Esophagus squamous epithelium (tissue), 5 donors: ENCODE measurements at places on chromosomes 5 and 9.

- DNase-seq, result no peak
Observed at GRCh38 chr9:35906923-35907699, 1.1 kb downstream of the HRCT1 start.

DNA sequence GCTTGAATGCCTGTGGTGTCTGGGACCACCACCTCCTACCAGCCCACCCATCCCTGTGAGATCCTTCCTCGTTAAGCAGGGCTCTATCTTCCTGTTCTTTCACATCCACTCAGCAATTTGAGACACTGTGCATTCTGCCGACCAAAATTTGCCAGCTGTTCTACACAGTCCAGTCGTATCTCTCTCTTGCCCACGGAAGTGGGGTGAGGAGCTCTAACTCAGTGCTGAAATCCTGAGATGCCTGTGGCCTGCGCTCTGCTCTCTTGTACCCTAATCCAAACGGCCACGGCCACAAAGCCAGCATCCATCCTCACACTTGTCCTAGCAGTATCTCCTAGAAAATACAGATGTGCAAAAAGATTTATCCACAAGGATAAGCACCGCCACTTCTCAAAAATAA, 97.9 kb downstream of the MVB12B start:
- no peak for DNase-seq

- no peak for DNase-seq
Observed at GRCh38 chr5:80037366-80037765, 2.2 kb downstream of the THBS4 start.

GRCh38 chr9:131539223-131539923, 6.0 kb upstream of the PRRT1B start:
- no peak for DNase-seq

DNA sequence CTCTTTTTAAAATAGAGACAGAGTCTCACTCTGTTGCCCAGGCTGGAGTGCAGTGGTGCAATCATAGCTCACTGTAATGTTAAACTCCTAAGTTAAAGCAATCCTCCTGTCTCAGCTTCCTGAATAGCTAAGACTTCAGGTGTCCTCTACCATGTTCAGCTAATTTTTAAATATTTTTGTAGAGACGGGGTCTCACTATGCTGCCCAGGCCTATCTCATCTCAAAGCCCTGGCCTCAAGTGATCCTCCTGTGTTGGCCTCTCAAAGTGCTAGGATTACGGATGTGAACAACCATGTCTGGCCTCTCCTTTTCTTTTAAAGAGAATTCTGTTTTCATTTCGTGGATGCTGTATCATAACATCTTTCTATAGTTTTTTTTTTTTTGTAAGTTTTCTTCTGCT, 11.7 kb downstream of the STX17 start:
- no peak for DNase-seq

DNA sequence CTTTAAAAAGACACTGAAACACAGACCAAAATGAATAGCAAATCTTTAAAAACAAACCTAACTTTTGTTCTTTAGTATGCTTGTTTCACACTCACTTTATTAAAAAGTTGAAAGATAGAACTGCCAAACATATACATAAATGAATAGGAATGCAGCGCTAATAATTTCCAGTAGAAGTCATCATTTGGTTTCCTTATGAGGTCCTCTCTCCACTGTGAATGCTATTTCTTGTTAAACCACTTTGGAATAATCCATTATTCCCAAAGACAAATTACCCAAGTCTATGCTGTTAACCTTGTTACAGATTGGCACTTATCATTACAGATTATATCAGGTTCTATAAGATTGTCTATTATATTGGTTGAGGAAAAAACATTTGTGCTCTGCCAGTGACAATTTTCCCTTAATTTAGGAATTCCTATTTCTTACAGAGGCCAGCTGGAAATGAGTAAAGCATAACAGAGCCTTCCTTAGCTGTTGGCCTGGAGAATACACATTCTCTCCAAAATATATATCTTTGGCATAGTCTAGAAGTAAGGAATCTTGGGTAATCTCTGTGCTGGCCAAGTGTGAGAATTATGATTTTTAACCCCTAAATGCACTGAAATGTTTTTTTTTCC, 29.3 kb upstream of the MINAR2 start:
- DNase-seq, result no peak

GRCh38 chr5:53890490-53890889, 330.1 kb downstream of the NDUFS4 start:
- no peak for DNase-seq
